GM19239 (cell line): ENCODE measurements at places on chromosomes 4 and X.

GRCh38 chrX:2903366-2903765 lies 25.8 kb downstream of the ARSD start:
- DNase-seq = no peak

GRCh38 chr4:123345137-123345934 lies 51.3 kb upstream of the SPRY1 start:
- DNase-seq = no peak

DNA sequence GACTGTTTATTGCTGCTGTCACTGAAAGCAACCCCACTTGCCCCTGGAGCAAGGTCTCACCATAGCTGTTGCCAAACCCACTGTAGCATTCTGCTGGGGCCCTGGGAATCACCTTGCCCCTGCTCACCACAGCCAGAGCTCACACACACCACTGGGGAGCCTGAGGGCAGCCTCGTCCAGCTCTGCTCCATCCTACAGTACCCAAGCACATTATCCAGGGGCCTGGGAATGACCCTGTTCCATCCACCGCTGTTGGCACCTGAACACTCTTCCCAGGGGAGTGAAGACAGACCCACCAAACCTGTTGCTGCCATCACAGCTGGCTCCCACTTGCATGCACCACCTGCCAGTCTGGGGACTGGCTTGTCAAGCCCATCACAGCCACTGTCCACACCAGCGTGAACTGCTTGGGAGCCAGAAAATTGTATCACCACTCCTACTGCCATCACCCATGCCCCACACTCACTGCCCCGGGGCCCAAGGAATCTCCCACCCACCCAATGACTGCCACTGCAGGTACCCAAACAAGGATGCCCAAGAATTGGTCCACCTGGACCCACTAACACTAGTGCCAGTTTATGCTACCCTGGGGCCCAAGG lies 811.3 kb downstream of the KLHL13 start:
- no peak for DNase-seq

DNA sequence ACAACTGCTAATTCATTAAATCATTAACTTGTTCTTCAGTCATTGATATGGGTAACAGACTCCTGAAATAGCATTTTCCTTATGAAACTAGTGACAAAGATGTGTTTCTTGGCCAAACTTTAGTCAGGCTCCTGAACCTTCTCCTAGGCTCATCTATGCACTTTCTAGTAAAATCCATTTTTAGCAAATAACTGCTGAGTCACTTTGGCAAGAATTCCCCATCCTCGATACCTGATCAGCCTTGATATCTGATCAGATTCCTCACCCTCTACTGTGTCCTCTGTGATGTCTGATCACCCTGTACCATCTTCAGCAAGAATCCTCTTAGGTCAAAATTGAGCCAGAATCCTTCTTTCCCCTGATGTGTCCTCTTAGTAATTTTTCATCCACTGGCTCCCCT lies 161.2 kb upstream of the TAPT1 start:
- no peak for DNase-seq

GRCh38 chr4:21790438-21791029 lies 158.0 kb downstream of the KCNIP4 start:
- no peak for DNase-seq

DNA sequence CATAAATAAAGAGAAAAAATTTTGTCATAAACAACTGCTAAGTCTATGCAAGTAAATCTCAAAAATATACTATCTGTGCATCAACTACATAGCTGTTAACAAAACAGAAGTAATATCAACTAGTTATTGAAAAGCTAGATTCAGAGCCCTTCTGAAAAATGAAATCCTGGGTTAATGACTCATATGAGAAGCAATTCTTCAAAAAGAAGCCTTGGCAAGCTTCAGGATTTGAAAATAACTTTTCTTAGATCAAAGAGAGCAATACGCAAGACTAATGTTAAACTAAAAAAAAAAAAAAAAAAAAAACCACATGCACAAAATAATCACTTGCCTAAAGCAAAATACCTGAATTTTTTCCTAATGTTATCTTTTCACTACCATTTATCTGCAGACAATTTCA lies 566.1 kb upstream of the BOD1L1 start:
- DNase-seq = no peak

- DNase-seq = no peak
Measured at GRCh38 chr4:25943312-25943711, 29.3 kb downstream of the SMIM20 start.

- DNase-seq = no peak
Measured at GRCh38 chrX:8305350-8305749, 134.3 kb upstream of the VCX2 start.

DNA sequence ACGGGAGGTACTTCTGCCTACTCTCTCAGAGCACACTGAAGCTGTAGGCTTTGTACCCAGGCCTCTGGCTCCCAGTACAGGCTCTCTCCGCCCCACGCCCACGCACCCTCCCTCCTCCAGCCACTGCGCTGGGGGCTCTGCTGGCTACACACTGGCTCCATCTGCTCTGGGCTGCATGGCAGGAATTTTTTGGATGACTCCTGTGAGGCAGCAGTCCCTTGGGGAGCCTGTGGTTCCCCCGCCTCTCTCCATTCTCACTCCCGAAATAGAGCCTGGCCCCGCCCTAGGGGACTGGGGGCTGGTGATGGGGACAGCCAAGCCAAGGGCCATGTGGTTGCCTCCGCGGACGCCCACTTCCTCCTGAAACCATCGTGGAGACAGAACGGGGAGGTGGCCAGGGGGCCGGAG lies 58.1 kb upstream of the ADRA2C start:
- DNase-seq = no peak

DNA sequence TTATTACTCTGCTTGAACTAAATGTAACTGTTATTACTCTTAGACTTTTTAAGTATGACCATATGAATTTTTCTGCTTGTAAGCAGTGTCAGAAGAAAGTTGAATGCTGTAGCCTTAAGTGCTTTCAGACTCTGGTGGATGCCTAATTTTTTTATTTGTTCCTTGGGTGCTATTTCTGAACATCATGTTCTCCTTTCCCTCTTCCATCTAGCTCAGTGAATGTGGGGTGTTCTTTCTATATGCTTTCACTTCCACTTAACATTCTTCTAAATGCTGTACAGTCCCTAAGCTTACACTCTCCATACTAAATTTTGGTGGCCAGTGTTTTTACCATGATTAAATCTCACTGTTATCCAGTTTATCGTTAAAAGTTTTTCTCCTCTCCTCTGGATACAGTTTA lies 3.6 kb downstream of the DCK start:
- DNase-seq = no peak

DNA sequence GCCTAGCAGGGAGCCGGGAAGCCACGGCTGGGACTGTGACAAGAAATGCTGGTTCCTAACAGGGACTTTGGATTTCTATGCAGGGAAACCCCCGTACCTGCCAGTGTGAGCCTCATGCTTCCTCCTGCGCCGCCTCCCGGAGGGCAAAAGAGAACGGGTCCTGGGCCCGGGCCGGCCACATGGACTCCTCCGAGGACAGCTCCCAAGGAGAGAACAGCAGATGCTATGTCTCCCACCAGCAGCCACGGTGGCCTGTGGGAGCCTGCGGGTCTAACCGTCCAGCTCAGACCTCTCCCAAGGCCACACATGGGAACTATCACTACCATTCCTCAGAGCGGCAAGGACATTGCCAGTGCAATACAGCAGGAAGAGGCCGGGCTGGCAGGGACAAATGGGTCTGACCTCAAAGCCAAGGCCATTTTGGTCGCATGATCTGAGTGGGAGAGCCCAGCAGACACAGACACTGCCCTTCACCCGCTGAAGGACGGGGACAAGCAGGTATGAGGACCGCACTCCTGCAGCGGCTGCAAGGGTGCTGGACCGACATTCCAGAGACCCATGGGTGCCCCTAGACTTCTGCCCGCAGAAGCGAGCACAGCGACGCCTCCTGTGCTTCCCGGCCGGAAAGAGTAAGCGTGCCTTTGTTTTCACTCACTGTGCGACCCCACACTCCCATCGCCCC lies 4.5 kb upstream of the C4orf50 start:
- DNase-seq = no peak

- no peak for DNase-seq
Measured at GRCh38 chrX:39674490-39675161, 423.1 kb downstream of the BCOR start.

GRCh38 chr4:14650127-14650526 lies 352.2 kb upstream of the CPEB2 start:
- DNase-seq = no peak

DNA sequence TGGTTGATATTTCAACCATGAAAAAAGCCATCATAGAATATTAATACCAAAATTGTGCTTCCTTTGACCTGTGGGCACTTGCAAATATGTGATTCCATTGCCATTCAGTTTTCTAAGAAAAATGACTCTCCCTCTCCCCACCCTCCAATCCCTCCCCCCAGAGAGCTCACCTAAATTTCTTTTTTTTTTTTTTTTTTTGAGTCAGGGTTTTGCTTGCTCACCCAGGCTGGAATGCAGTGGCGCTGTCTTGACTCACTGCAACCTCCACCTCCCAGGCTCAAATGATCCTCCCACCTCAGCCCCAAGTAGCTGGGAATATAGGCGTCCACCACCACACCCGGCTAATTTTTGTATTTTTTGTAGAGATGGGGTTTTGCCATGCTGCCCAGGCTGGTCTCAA lies 47.0 kb downstream of the SNX25 start:
- DNase-seq = no peak

- no peak for DNase-seq
Measured at GRCh38 chr4:10697086-10697485, 12.5 kb upstream of the CLNK start.

GRCh38 chrX:19214311-19214710 lies 92.0 kb upstream of the ADGRG2 start:
- no peak for DNase-seq

- no peak for DNase-seq
Measured at GRCh38 chr4:16027626-16028025, 56.2 kb downstream of the PROM1 start.

DNA sequence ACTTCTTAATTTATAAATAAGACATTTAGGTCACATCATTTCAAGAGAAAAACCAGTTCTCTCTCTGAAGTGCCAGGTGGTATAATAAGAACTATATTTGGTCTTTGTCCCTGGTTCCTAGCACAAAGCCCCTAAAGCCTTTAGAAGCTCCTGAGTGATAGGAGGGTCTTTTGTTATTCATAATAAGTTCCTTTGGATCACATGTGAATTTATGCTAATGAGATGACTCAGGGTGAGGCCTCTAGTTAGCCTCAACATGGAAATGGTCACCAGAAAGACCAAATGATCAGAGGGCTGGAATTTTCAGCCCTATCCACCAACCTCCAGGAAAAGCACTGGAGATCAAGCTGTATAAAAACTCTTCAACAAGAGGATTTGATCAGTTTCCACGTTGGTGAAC lies 68.1 kb upstream of the BLTP1 start:
- DNase-seq = no peak

- no peak for DNase-seq
Measured at GRCh38 chr4:176156656-176157055, 38.7 kb downstream of the SPATA4 start.

- no peak for DNase-seq
Measured at GRCh38 chr4:57051524-57051923, 58.7 kb downstream of the IGFBP7 start.
